ENCODE measurements at places on chromosomes 2 and 18.

- no peak for DNase-seq
Measured at GRCh38 chr2:67579216-67579615, 182.1 kb downstream of the ETAA1 start.

DNA sequence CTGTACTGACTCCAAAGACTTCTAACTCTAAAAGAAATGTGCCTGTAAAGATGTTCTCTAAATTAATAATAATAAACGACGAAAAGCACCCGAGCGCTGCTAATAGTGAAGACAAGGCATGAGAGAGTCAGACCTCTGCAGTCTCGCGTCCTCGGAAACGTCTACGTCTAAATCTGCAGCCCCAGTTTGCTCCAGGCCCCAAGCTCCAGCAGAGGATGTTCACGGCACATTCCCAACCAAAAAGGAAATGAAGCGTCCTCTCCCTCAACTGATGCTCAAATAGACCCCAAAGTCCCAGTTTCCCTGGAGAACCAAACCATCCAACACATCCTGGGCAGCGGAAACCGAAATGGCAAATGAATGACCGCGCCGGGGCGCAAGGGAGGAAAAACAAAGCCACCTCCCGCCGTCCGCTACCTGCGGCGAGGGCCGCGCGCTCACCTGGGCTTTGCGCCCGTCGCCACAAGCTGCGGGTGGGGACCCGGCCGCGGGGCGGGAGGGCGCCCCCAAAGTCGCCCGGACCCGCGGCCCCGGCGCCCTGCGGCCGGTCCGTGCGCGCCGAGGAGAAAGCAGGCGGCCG, 47.1 kb upstream of the CCDC150 start:
- peak; percentile 36 for DNase-seq

GRCh38 chr18:45549290-45549689, 66.0 kb upstream of the SLC14A2 start:
- DNase-seq: no peak

DNA sequence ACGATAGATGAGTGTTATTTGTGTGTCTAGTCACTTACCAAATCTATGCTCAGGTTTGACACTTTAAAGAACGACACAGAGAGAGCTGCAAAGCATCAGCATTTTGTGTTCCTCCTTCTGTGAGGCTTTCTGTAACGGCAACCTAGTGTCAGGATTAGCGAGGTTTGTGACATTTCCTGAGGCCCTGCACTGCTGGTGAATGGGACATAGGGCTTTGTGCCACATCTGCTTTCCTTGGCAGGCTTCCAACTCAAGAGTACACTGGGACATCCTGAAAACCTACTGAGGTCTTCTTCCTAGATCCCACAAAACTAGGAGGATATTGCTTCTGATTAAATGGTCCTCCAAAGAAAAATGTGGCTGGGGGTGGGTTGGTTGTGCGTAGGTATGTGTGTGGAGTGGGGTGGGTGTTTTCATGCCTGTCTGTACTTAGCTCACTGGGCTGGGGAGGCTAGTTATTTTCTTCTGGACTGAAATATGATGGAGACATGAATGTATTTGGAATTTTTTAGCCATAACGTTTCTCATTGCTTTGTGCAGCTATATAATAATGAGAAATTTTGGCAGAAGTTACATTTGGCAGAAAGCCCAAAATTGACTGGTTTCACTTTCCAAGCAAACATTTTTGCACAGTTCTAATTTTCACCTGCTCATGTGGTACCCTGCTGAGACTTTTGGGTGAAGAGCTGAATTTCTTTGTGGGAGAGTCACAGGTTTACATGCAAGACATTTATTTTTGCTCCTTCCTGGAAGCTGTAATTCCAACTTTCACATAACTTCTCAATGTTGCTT, 308.4 kb downstream of the XIRP2 start:
- DNase-seq: no peak

GRCh38 chr2:216316743-216317142, 55.5 kb downstream of the MARCHF4 start:
- DNase-seq: no peak

GRCh38 chr2:238905224-238905623, 57.3 kb downstream of the TWIST2 start:
- DNase-seq: no peak

DNA sequence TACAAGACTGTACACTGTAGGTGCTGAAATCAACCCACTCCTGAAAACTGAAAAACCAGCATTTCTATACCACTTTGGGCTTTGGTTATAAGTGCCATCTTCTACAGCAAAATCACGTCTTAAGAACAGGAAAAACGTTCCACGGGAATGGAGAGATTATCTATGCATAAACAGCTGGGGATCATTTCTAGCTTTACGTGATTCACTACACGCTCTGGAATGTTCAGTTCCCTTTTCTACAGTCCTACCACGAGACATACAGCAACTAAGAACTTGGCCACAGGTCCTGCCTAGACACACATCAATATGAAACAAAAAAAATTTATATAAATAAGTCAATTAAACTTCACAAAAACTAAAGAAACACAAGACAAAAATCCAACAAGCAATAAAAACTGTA, 3.6 kb downstream of the CXCR4 start:
- DNase-seq: no peak

GRCh38 chr2:10826026-10826425, 13.4 kb upstream of the PDIA6 start:
- no peak for DNase-seq

DNA sequence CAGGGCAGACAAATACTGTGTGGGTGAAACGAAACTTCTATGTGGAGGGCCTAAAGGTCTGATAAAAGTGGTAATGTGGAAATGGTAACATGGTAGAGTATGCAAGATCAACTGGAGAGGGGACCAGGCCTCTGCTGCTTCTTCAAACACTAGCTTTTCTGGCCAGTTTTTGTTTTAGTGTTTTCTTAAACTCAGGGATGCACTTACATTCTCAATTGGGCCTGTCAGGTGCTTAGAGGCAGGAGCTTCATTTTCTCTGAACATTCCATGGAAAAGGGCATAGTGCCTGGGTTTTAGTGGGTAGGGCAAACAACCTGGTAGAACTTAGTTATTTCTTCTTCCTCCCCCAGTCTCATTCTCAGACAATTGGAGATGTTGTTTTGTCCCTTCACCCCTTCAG, 10.5 kb upstream of the ST3GAL5 start:
- DNase-seq: no peak

DNA sequence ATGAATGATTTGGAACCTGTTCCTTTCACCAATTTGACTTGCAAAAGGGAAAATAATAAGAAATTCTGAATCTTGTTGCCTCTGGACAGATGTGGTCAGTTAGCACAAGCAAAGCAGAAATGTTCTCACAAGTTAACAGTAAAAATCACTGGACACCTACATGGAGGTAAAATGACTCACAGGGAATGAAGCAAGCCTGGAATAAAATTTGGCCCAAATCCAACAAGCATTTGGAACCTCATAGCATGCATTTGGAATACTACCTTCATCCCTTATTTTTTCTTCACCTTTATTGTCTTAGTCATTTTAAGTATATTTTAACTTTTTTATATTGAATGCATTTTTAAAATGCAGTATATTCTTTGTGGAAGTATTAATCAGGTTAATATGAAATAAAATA, 602.9 kb downstream of the ARHGAP15 start:
- no peak for DNase-seq

DNA sequence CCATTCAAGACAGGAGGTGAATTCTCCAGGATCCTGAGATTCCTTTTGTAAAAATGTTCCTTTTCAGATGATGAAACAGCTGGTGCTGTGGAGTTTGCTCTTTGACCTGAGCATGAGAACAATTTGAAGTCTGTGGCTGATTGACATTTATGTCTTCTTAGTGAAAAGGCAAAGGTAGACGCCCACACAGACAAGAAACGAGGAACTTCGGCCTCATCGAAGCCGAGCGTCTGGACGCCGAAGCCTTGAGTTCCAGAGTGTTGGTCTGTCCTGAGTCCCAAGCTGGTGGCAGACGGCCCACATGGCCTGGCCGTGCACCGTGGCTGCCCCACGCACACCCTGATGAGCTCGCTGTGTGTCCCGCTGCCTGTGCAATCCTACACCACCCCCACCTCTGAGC, 20.7 kb upstream of the SNTG2 start:
- no peak for DNase-seq

DNA sequence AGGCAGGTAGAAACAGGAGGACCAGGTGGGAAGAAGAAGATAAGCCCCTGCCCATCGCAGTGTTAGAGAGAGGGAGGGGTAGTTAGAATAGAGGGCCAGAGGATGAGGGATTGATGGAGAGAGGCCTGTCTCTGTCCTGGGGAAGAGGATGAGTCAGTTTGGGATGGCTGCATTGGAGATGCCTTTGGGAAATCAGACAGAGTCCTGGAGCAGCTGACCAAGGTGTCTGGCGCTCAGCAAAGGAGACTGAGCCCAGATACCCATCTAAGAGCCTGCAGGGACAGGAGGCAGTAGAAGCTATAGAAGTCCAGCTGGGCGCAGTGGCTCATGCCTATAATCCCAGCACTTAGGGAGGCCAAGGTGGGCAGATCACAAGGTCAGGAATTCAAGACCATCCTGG, 177.8 kb upstream of the HAAO start:
- no peak for DNase-seq

DNA sequence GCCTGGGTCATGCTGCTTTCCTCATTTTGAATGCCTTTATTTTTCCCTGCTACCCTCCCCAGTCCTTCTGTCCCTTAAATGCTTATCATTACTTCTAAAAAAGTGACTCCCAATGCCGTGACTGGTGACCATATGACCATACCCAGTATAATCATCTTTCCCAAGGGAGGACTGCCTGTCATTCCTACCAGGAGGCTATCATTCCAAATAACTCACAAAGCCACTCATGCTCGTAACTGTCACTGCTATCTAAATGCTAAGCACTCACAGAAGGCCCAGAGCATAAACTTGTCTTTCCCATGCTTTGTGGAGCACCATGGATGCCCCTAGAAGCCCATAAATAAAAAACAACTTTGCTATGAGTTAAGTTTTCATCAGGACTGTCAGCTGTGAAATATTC, 38.7 kb upstream of the CREB1 start:
- DNase-seq: no peak

DNA sequence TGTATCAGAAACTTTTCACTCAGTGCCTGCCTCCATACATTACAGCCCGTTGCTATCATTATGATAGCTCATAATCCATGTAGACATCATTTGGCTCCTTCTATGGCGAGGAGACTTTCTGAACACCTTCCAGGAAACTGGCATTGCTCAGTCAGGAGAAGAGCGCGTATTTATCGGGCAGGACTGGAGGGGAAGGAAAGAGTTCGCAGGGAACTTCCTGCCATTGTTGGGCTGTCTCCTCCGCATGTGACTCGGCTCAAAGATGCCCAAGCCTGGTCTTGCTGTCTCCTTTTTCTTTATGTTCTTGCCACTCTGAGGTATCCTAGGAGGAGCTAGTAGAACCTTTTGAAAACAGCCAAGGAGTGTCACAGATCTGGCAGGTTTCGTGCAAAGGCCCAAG, 156.8 kb downstream of the CTIF start:
- DNase-seq: no peak

- no peak for DNase-seq
Measured at GRCh38 chr2:118994172-118994700, 52.2 kb downstream of the MARCO start.

- no peak for DNase-seq
Measured at GRCh38 chr2:180672377-180672776, 308.0 kb upstream of the UBE2E3 start.

DNA sequence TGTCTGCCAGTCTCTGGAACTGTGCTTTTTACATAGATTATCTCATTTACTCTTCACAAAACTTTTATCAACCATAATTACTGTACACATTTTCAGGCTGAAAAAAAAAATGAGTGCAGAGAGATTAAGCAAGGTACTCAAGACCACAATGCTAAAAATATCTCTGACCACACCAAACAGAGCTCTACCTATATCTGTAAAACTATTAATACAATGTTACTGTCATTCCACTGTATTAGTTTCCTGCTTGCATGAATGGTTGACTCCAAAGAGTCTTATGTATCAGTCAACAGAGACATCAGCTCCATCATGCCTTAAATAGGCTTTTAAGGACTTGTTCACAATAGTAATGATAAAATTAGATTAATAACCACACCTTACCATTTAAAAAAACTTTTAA, 134.7 kb upstream of the CCDC150 start:
- DNase-seq: no peak

DNA sequence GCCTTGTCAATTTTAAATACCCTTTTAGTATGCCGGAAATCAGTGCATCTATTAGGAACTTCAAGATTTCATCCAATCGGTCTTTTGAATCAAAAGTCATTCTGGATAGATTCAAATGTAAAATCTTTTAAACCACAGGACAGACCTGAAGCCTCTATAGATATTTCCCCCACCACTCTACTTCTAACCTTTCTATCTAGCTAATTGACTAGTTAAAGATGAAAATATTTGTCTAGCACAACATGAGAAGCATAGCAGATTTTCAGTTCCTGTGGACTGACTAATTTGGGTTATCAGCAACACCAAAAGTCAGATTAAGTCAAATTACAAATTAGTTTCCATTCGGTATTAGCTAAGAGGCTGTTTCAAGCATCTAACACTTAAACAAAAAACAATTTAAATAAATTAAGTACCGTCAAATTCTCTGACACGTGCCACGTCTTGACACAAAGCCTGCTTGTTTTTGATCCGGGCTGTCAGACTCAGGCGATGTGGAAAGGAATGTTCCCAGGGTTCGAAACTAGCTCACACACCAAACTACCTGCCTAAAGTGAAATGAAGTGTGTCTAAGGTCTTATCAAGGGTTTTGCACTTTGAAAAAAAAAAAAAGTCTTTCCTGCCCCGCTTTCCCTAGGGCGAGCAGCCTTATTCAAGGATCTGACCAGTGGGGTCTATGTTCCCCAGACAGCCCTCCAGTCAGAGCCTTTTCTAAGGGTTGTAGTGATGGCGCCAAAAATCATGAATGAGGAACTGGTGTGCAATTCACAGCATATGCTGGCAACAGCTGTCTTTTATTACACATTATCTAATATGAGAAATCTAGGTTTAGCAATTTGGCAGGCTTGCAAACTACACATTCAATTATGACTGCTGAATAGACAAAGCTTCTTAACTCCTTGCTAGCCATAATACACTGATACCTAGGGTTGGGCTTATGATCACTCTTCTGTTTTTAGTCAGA, 4.7 kb downstream of the CYTIP start:
- DNase-seq: no peak

DNA sequence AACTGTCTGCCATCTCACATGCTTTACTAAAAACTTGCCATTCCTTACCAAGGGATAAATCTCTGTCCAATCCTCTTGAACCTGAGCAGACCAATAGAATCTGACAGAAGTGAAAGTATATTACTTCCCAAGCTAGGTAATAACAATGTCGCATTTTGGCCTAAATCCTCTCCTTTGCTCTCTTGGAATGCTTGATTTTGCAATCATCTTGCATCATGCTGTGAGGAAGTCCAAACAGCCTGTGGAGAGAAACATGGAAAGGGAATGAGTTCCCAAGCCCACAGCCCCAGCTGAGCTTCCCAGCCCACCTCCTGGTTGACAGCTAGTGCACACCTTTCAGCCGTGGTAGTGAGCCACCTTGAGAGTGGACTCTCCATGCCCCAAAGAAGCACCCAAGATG, 540.6 kb downstream of the STK39 start:
- DNase-seq: no peak

GRCh38 chr2:20115902-20116301, 64.5 kb upstream of the LAPTM4A start:
- no peak for DNase-seq
